Fibroblast of mammary gland (primary cell): ENCODE measurements at places on chromosomes 7 and 10.

DNA sequence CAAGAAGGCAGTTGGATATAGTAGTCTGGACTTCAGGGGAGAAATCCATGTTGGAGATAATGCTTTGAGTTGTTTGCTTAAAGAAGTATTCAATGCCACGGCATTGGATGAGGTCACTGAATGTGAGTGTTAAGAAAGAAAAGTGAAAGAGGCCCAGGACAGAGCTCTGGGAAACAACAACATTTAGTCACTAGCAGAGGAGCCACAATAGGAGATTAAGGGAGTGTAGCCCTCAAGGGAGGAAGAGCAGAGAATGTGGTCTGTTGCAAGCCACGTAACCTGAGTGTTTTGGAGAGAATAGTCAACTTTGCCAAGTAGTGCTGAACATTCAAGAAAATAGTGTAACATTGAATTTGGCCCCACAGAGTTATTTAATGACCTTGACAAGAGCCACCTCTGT is 114.7 kb downstream of the MYO3A start:
- DNase-seq = no peak

DNA sequence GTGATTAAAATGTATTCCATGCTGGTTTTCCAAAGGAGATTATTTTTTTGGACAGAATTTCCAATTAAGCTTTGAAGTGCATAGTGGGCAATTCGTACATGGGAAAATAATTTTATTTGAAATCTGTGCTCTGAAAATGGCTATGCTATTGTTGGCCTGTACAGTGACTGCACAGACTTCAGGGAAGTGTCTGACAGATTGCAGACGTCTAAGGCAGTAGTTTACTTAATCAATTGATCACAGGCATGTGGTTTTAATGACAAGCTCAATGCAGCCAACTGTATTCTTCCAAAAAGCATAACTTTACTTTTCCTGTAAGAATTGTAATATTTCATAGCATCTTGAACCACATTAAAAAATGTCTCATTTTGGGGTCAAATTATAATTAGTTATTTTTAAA is 102.0 kb downstream of the SEMA3C start:
- DNase-seq = no peak

DNA sequence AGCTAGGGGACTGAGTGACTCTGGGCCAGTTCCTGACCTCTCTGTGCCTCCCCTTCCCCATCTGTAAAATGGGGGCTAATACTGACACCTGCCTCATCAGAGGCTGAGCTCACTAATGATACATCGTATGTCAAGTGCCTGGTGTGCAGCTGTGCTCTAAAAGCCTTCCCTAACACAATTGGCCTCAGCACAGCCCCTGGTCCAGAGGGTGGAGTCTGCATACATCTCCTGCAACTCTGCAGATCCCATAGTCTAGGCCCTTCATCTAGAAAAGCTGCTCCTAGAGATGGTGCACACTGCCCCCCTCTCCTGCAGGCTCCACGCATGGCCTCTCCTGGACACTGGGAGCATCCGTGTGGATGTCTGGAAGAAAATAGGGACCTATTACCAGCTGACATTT is 255.0 kb downstream of the RPS24 start:
- no peak for DNase-seq

- peak; percentile 52 for DNase-seq
Measured at GRCh38 chr7:82056282-82056681, 286.4 kb upstream of the HGF start.

DNA sequence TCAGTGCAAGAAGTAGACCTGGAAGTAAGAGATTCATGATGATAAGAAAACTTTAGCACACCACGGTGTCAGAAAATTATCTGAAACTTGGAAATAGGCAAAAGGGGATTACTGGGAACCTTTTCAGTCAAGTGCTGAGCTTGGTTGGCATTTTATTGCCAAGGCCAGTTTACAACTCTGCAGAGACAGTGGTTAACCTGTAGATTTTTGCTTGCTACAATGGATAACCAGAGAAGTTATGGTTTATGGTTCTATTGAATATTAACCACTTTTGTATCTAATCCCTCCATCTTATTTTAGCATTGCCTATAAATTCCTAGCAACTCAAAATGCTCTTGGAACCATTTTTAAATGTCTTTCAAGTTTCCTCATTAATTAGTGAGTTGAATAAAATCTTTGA is 13.3 kb upstream of the GRM8 start:
- no peak for DNase-seq

DNA sequence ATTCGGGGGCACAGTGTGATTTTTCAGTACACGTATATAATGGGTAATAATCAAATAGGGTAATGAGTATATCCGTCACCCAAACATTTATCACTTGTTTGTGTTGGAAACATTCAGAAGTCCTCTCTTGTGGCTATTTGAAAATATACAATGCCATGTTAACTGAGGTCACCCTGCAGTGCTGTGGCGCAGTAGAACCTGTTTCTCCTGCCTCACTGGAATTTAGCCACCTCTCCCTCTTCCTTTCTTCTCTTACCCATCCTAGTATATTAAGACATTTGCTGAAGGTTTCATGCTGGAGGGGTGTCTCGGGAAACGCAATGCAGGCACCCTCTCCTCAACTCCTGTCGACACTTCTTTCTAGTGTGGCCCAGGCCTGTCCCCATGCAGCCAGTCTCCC is 425.3 kb upstream of the MKI67 start:
- no peak for DNase-seq

DNA sequence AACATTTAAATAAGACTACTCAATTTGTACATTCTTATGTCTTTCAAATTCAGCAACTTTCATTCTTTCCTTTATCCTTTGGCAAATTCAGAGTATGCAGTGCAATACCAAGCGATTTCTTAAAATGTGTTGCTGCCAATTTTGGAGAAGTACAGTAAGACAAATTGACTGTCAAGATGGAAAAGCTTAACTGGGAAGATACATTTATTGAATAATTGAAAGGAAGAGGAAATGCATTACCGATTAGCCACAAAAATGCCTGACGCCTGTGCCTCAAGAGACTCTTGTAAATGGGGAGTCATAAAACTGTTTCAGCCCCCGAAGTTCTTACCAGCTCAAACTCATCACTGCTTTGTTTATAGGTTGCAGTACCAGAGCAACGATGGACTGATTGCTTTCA is 373.3 kb upstream of the GALNT17 start:
- peak; percentile 15 for DNase-seq

DNA sequence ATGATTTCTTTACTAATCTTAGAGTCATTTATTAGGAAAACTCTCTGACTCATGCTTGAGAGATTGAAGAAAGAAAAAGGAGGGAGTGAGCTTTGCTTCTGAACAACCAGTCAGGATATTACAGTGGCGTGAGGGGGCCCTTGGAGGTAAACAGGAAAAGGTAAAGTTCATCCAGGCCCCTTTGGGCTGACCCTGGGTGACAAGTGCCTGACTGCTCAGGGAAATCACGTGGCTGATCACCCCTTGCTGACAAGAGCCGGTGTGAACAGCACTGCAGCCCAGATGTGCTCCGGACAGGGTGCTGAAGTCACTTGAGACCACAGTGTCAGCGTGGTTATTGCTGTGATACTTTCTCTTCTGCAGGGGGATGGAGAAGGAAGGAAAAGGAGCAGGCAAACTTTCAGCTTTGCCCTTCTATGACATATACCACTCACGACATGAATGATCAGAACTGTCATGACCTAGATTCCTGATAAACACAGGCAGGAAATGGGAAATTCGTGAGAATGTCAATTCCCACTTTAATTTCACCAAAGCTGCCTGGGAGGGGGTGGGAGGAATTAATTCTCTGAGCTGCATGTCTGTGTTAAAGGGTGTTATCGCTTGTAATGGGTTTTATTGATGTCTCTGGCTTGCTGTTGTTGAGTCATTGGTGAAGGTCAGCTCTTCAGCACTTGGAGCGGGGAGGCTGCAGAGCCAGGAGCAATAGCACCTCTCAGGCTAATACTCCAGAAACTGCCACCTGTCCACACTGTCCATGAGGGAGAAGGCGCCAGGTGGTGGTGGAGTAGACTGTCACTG is 139.8 kb upstream of the AOAH start:
- DNase-seq = no peak

DNA sequence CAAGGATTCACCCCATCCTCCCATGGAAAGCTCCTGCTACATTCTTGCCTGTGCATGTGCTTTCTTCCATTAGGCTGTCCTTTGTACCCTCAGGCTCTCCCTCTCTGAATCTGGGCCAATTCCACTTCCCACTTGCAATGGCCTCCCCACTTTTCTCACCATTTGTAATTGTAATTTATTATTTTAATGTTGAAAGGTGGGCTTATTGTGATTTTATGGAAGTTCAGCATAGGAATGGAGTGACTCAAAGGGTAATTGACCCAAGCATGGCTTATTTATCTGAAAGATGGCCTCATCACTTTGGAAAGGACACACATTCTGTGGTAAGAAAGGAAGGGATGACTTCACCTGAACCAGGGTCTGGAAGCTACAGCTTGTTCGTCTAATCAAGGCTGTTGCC is 46.9 kb upstream of the ORC5 start:
- DNase-seq = no peak

- DNase-seq = no peak
Measured at GRCh38 chr10:35456784-35457183, 120.5 kb downstream of the CCNY start.

DNA sequence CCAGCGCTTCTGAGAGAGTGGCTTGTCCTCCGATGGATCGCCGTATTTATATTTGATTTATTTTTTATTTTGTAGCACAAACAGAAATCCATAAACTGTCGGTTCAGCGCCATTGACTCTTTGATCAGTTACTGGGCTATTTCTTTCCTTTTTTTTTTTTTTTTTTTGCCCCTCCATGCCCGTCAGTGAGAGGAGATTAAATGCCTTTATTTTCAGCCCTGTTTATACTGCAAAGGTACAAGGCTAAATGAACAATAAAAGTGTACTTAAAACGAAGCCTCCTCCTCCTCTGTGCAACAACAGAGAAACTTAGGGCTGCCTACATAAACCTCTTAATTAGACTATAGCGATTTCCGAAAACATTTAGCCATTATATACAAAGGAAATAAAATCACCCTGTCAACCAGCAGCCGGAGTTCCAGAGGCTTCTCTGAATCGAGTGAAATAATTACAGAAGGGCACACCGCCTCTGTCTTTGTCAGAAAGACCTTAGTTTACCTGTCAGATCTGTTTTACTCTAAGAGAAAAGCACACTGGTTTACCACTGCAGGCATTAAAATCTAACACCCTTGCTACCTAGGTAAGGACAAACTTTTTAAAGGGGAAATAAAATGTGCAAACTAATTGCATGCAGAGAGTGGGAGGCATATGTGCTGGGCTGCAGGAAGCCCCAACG is 3.5 kb downstream of the EBF3 start:
- DNase-seq = no peak

- no peak for DNase-seq
Measured at GRCh38 chr7:99275496-99275895, 2.9 kb downstream of the MYH16 start.

GRCh38 chr7:90841759-90842429 is 245.8 kb downstream of the CDK14 start:
- DNase-seq = no peak
